ENCODE measurements at places on chromosomes 5 and 9.

- no peak for DNase-seq
Observed at GRCh38 chr5:142304013-142304701, 20.7 kb downstream of the SPRY4 start.

GRCh38 chr5:157387683-157388093 lies 72.3 kb upstream of the NIPAL4 start:
- no peak for DNase-seq

DNA sequence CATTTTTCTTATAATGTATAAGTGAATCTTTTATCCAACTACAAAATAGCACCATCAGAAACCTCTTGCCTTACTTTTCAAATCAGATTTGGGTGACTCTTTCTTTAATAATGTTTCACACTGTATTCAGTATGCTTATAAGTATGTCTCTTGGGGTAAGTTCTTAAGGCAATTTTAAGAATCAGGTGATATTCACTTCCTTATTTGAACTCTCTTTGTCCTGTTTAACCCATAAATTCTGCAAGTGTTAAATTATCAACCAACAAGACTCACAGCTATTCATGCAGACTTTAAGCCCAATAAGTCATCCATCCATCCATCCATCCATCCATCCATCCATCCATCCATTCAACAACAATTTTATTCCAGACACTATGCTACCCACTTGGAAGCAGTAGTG lies 142.7 kb upstream of the FBXL17 start:
- DNase-seq, result no peak

- DNase-seq, result peak; percentile 37
Observed at GRCh38 chr5:168097876-168098653, 193.4 kb upstream of the WWC1 start.

GRCh38 chr5:154316223-154316935 lies 125.8 kb downstream of the GALNT10 start:
- no peak for DNase-seq

DNA sequence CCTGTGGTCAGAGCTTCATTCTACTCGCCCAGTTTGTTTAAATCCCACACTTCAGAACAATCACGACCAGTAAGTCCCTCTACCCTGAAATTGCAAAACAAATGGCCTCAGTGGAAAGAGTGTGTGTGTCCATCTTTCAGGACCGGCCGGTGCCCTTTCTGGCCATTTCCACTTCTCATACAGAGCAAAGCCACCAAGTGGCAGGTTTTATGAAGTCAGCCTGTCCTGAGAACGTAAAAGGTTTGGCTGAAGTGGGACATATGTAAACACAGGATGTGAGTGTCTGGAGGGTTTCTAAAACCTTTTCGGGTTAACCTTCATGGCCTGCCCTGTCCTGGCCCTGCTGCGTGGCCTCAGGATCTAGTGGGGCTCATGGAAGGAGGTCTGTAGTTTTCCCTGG lies 24.7 kb downstream of the NXNL2 start:
- DNase-seq, result no peak

GRCh38 chr5:54292866-54293265 lies 17.5 kb downstream of the ARL15 start:
- DNase-seq, result no peak

GRCh38 chr5:96440185-96440538 lies 7.1 kb upstream of the PCSK1 start:
- DNase-seq, result no peak

DNA sequence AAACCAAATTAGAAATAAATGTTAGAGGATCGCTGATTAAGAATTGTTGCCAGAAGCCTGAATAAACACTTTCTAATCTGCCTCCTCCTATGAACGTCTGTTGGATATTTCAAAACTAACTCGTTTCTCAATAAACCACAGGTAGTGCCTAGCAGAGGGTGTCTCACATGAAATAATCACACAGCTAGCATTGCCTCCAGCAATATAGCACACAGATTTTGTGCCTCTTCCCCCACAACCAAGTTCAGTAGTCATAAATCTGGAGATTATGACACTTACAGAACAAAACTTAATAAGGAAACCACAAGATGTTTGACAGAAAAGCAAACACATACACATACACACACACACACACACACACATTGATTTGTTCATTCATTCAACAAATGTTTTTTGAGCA lies 173.2 kb upstream of the CDH10 start:
- no peak for DNase-seq

DNA sequence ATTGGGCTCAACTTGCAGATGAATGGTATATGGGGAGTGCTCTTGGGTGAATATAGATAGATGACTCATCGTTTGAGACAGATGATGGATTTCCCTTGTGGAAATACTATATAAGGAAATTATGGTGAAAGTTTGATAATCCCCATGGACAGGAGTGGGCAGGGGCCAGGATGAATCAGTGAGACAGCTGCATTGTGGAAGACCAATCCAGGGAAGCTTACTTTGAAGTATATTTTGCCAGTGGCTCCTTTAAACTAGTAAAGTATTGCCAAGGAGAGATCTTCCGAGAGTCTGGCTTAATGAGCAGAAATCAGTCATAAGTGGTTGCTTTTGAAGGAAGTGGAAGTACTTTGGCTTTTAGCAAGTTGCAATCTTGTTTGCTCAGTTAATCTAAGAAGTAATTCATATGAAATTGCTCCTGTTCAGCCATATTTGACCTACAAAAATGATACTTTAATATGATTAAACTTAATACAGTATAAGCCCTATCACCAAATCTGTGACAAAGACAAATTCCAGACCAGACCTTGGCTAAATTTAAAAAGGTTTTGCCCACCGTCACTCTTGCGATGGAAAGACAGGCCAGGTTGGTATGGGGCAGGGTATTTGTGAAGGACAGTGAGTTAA lies 9.3 kb upstream of the TNC start:
- no peak for DNase-seq

DNA sequence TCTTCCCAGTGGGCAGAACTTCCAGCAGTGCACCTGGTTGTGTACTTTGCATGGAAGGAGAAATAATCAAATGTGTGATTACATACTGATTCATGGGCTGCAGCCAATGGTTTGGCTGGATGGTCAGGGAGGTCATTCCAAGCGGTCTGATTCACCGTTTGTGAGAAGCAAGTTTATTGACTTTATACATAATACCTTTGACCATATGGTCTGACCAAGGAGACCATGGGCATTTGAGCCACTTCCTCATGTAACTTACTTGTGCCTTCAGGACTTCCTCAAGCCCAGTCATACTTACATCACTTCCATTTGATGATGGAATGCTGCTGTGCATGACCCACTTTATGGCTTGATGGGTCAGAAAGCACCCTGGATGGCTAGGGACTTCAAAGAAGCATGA lies 41.1 kb downstream of the DAP start:
- no peak for DNase-seq

DNA sequence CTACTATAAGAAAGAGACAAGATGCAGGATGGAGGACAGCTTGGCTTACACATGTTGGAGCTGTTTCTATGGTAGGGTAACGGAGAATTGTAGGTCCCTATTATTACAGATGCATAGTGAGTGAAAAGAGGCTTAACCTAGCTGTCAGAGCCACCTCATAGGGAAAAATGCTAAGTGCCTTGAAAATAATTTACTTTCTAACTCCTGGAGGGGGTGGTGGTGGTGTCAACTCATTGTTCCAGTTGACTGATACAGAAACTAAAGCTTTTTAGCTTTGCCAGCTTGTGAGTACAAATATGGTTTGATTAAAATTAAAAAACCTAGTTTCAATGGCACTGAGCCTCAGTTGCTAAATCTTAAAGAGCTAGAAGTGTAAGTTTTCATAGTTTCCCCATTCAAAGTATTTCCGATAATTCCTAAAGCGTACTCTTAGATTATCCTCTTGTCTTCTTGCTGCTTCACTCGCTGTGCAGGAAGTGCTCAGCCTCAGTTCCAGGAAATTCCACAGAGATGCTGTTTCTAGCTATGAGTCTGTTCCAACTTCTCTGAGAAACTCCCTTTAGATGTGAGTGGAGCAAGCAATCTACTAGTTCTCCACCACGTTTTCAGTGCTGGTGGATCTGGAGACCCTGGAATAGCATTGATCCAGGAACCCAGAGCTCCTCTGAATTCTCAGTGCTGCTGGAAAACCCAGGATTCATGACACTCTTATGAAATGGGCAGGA lies 265.2 kb downstream of the DMAC1 start:
- no peak for DNase-seq

- DNase-seq, result no peak
Observed at GRCh38 chr9:108416324-108416723, 439.5 kb downstream of the ACTL7B start.

DNA sequence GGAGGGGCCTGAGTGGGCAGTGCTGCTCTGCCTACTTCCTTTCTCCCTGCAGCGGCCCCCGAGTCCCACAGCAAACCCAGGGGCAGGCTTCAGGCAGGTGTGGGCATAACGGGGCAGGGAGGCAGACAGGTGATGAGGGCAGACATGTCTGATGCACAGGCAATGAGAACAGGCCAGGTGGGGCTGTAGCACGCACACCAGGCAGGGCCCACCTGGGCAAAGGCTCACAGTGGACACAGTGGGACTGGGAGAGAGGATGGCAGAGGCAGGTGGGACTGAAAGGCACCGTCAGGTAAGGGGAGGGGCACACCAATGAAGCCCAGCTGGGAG lies 5.8 kb downstream of the LTC4S start:
- no peak for DNase-seq

- no peak for DNase-seq
Observed at GRCh38 chr9:133980864-133981588, 11.1 kb downstream of the VAV2 start.

DNA sequence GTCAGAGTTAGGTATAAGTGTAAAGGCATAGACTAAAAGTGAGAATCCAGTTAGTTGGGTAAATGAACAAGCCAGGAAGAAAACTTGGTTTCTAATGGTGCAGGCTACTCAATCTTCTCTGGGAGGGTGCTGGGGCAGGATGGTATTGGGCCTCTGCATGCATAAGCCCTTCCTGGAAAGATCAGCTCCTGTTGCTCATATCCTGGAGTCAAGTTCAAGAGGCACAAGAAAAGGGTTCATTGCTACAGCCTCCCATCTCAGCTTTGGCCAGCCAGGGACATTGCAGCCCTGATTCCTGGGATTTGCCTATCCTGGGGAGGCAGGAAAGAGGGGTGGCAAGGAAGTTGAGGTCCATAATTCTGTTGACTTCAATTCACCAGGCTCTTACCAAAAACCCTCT lies 40.7 kb upstream of the ATP6V1G1 start:
- DNase-seq, result no peak

DNA sequence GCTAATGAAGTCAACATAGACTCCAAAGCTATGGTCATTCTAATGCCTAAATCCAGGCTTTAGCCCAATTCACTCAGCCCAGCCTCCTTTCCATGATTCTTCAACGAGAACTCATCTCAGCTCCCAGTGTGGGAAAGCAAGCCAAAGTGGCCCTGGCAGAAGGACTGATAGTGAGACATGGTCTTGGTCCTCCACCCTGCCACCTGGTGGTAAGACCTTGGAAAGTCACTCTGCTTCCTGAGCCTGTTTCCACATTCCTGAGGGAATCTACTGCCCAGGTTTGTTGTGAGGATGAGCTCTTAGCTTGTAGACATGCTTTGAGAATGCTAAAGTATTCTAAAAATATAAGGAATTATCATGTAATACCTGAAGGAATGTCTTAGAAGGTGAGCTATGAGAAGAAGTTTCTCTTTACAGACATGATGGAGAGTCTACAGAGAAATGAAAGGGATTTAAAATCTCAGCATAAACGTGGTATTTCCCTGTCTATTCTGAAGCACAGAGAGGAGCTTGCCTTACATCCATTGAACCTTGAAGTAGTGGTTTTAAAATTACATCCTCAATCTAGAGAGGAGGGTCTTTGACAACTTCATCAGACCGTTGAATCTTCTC lies 173.5 kb downstream of the TRIM32 start:
- DNase-seq, result no peak

DNA sequence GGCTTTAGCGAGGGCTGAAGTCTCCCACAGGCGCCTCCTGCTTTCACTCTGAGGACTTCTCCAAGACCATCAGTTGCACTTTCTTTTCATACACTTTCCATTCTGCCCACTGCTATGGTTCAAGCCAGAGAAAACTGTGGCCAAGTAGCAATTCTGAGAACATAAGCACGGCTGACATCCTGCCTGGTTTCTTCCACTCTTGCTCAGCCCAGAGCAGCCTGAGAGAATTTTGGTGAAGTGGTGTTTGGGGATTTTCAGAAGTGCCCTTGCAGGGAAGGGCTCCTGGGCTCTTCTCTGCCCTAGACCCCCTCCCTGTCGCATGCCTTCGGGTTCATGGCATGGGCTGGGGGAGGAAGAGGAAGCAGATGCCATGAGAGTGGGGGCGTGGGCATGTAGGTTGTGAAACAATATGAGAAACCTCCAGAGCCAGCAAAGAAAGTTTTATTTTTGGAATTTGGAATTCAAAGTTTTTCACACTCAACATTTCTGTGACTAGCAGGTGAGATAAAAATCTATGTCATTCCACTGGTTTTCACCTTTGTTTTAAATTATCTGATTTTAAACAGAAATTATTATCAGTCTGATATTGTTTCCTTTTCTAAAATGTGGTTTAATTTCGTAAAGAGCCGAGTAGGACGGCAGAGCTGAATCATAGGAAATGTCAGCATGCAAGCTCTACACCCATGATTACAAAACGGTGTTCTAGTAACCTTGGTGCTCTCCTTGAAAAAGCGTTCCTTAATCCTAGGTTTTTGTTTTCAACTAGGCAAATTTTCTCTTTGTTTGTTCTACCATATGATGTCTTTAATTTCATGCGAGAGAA lies 27.8 kb upstream of the TNFSF8 start:
- no peak for DNase-seq

- no peak for DNase-seq
Observed at GRCh38 chr5:132883261-132883834, 9.9 kb downstream of the LEAP2 start.

- DNase-seq, result no peak
Observed at GRCh38 chr5:131413605-131414559, 150.0 kb downstream of the CDC42SE2 start.

DNA sequence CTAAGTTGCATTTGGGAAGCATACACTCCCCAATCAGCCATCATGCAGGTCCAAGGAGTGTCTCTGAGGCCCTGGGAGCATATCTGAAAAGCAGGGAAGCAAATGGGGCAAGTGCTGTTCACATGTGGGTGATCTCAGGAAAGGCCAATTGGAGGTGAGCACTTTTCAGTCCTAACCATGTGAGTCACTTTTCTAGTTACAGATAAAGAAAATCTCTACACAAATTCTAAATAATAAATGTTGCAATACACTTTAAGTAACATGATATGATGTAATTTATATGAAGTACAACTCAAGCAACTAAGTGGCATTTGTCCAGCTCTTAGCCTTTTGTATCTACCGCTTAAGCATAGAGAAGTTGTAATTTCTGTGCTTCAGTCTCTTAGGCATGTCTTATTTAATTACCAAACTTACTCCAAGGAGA lies 18.4 kb downstream of the ADAMTS16 start:
- no peak for DNase-seq

DNA sequence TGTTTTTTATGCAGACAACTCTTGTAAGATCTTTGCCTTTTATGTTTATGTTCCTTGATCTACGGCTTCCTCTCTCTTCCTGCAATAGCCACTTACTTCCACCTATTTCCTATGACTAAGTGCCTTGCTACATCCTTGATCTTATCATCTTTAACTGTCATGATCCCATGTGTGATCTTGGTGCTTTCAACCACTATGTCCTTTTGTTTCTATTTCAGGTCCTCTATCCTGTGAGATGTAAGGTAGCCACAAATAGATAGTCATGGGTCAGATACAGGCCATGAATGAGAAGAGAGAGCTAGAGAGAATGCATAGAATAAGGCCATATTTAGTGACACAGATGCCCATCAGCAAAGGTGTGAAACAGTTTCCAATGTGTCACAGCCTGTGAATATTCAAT lies 243.6 kb upstream of the HAPLN1 start:
- no peak for DNase-seq

- DNase-seq, result no peak
Observed at GRCh38 chr9:91214867-91215266, 146.9 kb downstream of the AUH start.

- DNase-seq, result no peak
Observed at GRCh38 chr9:133351908-133352634, 4.1 kb downstream of the RPL7A start.

Measured in right kidney (tissue), 9 donors.